ENCODE measurements at places on chromosomes 7 and 10.

DNA sequence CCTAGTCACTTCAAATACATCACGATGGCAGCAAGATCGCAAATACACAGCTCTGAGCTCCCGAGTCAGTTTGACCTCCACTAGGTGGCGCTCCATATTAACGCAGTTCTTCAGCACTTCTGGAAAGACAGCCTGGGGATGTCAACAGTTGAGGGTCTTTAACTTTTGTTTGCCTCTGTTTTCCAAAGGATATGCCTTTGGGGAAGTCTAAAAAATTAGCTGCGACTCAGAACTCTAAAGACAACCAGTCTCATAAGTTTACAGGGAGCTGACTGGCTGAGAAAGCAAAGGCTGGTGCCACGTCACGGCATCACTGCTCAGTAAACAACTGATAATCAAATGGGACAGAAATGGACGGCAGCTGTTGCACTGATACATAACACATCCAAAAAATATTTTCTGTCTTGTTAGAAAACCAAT is 458.8 kb downstream of the SORCS1 start:
- ATAC-seq = no peak

- no peak for ATAC-seq
These were observed 183.1 kb upstream of the YAE1 start for GRCh38 chr7:39383136-39383535.

DNA sequence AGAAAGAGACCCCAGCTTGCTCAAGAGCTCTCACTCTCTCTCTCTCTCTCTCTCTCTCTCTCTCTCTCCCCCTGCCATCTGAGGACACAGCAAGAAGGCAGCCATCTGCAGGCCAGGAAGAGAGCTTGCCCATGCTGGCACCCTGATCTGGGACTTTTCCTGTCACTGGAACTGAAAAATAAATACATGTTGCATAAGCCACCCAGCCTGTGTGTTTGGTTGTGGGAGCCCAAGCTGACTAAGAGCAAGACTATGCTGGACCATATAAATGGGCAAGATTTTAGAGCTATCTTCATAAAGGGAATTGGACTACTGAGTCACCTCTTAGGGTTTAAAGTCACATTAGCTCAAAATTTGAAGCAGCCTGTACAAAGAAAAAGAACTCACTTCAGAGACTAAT is 98.6 kb downstream of the SLC16A9 start:
- ATAC-seq = no peak

- ATAC-seq = peak; percentile 70
These were observed 18.2 kb upstream of the PRKAG2 start for GRCh38 chr7:151895008-151895630.

GRCh38 chr7:33760834-33761233 is 144.5 kb upstream of the BMPER start:
- no peak for ATAC-seq

GRCh38 chr10:97889461-97890265 is 40.0 kb downstream of the GOLGA7B start:
- ATAC-seq = peak; percentile 77

DNA sequence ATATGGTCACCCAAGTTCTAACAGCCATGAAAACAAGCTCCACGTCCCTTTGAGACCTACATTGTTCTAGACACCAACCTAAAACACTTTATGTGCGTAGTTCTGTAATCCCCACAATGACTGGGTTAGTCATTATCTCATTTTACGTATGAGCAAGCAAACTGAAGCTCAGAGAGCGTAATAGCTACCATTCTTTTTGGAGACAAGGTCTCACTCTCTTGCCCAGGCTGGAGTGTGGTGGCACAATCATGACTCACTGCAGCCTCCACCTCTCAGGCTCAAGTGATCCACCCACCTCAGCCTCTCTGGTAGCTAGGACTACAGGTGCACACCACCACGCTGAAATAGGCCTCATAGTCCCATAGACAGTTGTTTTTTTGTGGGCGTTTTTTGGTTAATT is 10.5 kb downstream of the DAGLB start:
- no peak for ATAC-seq

- ATAC-seq = no peak
These were observed 11.1 kb upstream of the TFEC start for GRCh38 chr7:116041615-116042014.

GRCh38 chr7:132815130-132815529 is 238.9 kb upstream of the PLXNA4 start:
- no peak for ATAC-seq

- ATAC-seq = no peak
These were observed 53.7 kb downstream of the SEM1 start for GRCh38 chr7:96655956-96656355.

GRCh38 chr10:71527135-71527534 is 130.4 kb downstream of the CDH23 start:
- no peak for ATAC-seq

DNA sequence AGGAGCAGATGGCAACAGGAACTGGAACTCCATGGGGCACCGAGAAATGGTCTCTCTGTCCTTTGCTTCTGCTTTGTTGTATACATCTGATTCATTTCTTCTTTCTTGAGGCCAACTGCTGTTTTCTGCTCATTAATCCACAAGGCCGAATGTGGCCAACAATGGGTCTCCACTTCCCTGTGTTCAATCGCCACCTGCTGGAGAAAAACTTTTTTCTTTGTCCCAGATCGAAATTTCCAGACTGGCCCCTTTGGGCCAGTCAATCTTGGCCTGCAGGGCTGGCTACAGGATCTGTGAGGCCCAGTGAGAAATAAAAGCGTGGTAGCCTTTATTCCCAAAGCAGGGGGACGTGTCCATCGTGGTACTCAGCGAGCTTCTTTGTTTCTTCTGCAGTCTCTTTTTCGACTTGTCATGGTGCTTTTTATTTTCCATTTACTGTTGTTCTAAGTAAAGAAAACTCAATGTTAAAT is 58.8 kb downstream of the PARP12 start:
- peak; percentile 30 for ATAC-seq

DNA sequence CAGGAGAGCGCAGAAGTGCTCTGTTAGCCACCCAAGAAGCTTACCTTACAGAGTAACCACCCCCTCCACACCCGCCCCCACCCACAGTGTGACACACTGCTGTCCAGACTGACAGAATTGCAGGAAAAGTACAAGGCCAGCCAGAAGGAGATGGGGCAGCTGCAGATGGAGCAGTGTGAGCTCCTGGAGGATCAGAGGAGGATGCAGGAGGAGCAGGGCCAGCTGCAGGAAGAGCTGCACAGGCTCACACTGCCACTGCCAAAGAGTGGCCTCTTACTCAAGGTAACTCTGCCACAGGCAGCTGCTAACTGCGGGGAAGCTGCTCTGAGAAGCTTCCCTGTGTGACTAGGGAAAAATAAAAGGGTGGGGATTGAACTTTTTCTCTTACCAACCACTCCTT is 17.6 kb downstream of the CCDC136 start:
- ATAC-seq = no peak

DNA sequence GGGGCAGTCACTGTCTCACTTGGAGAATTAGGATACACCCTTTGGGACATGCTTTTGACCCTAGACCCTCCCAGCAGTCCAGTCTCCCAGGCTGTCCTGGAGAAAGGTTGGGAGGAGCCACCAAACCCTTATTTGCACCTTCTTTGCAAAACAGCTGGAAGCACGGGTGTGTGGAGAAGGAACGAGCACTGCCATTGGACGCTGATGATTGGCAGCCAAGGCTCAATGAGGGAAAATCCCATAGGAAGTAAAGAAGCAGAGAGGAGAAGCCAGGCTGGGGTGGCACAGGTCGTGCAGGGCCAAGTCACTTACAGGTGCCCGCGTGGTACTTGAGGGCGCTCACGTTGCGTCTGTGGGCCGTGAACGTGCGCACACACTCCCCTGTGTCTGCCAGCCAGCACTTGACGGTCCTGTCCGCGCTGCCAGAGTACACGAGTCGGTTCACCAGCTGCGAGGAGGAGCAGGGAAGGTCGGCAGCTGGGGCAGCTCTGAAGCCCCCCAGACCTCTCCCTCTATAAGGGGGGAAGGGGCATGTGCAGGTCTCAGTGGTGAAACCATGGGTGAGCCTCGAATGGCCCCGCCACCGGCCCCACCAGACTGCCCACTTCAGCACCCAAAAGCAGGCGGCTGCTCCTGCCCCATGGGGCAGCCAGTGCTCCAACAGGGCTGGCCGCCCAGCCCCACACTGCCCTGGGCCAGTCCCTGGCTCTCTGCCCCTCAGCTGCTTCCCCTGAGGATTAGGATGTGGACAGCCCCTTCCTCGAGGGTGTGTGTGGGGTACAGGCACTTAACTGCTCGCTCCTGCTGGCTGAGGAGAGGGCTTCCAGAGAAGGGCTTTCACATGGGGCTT is 24.8 kb downstream of the WDR86 start:
- ATAC-seq = no peak

- no peak for ATAC-seq
These were observed 34.8 kb upstream of the ADO start for GRCh38 chr10:62769574-62770242.

GRCh38 chr7:81719865-81720264 is 50.0 kb downstream of the HGF start:
- ATAC-seq = no peak
